ENCODE measurements at places on chromosomes 13 and 19.

- DNase-seq: peak; percentile 26
Measured at GRCh38 chr19:35095667-35096368, 19.8 kb upstream of the FXYD3 start.

DNA sequence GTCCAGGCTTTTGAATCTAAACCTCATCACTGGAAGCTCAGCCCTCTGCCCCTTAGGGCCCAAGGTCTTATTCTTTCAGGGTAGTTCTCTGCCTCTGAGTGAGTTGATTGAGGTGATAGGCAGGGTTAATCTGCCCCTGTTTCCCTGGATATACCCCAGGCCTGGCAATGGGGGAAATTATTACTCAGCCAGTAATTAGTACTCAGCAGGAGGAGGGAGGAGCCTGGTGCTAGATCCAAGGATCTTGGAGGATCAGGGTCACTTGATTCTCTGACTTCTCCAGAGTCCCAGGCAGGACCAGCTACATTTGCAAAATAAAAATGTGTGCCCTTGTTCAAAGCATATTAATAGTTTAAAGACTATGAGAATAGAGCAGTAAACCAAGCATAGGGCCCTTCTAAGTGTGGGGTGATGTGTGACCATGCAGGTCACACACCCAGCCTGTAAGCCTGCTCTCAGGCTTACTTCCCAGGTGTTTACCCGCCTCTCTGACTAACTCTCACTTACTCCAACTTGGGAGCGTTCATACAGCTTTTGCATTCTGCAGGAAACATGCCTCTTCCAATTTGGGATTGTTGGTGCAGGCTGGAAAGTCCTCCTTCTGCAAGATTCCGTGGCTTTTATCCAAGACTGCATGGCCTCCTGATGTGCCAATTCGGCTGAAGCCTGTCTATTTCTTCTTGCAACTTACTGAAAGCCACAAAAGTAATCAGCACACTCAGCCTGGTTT lies 7.9 kb upstream of the STK24 start:
- no peak for DNase-seq

- DNase-seq: no peak
Measured at GRCh38 chr19:15320116-15320515, 12.2 kb downstream of the BRD4 start.

- no peak for DNase-seq
Measured at GRCh38 chr13:25652764-25653163, 281.0 kb downstream of the ATP8A2 start.

DNA sequence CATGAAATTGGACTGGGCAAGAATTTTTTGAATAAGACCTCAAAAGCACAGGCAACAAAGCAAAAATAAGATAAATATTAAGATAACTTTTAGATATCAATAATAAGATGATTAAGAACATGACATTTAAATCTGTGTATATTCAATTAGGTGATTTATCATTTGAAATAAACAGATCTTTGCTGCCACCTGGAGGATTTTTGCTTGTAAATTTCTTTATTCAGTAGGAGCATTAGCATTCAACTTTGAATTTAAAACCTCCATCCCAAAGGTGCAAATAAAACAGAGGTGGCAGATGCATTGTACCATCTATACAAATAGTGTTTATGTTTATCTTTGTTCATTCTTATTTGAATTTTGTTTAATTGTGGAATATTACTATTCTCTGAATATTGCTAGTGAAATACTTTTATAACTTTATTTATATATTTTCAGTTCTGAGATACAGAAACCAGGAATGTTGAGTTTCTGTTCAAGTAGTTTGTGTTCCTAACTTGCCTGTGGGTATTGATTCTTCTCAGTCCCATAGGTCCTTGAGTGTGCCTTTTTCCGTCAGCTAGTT lies 20.9 kb downstream of the COG6 start:
- DNase-seq: peak; percentile 60

GRCh38 chr13:20997301-20998161 lies 63.9 kb downstream of the LATS2 start:
- DNase-seq: no peak

DNA sequence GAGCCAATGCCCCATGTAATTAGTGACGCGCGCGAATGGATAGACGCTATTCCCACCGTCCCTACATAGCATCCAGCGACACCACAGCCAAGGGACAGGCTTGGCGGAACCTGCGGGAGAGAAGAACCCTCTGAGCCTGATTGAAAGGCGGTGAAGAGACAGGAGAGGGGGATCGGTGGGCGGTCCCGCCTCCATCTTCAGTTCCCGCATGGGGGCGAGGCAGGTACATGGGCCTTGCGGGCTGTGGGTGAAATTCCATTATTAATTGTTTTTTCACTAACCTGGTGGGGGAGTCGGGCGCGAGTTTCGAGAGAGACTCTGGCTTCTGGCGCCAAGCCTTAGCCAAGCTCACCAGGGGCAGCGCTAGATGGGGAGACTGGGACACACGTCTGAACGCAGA lies 8.4 kb upstream of the TEX101 start:
- DNase-seq: no peak

- DNase-seq: no peak
Measured at GRCh38 chr13:64488731-64489130, 2741.4 kb downstream of the PCDH9 start.

DNA sequence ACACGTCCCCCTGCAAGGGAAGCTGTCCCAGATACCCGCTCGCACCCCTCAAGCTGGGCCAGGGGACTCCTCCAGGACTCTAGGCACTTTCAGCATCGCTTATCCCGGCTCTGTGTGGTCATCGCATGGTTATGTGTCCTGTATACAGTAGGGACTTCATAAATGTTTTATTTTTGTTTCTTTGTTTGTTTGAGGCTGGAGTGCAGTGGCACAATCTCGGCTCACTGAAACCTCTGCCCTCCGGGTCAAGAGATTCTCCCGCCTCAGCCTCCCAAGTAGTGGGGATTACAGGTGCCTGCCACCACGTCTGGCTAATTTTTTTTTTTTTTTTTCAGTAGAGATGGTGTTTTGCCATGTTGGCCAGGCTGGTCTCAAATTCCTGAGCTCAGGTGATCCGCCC lies 7.5 kb downstream of the ANGPTL8 start:
- no peak for DNase-seq

DNA sequence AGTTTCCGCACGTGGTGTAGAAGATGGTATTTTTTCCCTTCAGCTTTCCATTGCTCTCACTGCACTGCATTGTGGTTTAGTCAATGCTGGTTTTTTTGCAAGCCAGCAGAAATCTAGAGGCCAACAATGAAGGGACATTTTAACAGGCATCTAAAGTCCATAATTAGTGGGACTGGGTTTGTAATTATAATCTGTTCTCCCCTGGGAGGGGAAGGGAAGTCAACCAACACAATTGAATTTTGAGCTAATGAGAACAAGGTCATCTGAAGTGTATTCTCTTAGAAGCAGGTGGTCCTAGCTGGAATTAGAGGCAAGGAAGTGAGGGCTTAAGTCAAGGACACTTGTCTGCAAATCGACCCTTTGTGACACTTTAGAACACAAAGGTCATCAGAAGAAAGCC lies 156.4 kb downstream of the MYO16 start:
- DNase-seq: no peak

GRCh38 chr19:48363500-48363809 lies 285 bp downstream of the TMEM143 start:
- no peak for DNase-seq

DNA sequence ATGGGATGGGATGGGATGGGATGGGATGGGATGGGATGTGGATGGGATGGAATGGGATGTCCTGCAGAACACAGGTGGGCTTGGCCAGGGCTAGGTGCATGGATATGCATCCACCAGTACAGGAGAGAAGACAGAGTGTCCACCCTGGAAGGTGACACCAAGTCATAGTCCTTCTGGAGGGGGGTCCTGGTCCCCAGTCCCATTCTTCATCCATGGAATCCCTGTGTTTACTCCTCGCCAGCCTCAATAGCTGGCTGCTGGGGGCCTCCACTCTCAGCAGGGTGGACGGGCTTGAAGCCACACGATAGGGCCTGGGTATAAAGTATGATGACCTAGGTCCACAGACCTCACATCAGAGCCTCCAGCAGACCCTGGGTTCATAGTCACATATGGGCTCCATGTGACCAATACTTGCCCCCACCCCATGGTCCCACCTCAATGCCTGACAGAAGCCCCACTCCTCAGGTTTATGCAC lies 40.1 kb downstream of the RFX2 start:
- no peak for DNase-seq

DNA sequence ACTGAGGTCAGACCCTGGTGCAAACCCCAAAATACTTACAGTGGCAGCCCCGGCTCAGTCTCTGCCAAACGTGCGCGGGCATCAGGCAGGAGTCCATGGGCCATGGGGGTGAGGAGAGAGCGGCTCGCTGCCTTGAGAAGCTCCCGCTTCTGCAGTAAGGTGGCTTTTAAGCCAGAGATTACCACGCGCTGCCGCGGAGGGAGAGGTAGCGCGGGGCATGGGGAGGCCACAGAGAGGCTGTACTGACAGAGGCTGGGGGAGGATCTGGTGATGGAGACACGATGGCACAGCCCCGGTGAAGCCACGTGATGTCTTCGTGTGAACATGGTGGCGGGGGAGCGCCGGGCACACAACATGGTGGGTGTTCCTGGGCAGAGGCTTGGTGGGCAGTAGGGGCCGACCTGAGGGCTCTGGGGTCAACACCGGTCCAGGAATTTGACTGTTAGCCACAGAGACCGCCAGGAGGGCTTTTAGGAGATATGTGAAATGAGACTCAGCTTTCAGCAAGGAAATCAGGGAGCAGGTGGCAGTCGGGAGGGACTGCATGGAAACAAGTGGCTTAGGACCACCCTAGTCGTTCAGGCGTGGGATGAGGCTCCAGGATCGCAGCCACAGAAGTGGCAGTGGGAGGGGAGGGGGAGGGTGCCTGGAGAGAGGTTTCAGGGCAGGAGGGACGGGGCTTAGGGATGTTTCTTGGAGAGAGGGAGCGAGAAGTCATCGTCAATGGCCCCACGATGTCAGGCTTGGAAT lies 24.1 kb downstream of the MCF2L start:
- DNase-seq: no peak

GRCh38 chr19:3949997-3950859 lies 17.4 kb downstream of the NMRK2 start:
- DNase-seq: no peak

DNA sequence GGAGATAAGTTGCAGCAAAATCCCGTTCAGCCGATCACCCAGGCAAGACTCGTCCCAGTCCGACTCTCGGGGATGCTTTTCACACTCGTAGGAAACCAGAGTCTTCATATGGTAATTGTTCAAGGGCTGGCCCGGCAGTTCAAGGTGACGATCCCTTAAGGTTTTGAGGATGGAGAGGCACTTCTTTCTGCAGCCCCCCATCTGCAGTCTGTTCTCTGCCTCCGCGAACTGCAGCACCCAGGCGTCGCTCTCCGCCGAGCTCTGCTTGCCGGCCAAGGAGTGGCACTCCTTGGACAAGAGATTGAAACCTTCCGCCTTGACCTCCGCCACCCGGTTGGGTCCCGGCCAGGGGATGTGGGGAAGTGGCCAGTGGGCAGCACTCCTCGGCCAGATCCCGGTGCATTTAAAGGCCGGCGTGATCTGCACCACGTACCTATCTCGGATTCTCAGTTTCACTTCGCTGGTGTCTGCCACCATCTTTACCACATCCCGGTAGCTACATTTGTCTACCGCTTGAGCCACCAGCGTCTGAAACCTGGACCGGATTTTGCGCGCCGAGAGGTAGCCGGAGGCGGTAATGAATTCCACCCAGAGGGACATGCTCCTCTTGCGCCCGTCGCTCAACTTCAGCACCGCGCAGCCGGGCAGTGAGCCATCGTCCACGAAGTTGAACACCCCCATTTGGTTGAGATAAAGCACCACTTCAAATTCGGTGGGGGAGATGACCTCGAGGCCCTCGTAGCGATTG lies 1.1 kb downstream of the MAB21L1 start:
- no peak for DNase-seq

DNA sequence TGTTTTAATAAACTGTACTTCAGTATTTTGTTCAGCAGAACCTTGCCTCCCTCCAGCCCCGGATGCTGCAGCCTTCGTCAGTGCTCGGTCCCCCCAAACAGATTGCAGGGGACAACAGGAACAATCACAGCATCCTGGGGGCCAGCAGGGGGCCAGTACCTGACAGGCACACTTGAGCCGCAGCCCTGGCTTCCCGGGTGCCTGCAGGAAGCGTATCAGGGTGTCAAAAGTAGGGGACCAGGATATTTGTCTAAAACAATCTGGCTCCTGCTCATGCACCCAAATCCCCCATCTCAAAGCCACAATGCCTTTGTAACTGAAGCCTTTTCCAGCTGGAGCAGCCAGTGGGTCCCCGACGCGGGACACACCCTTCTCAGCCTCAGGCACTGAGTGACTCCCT lies 167.5 kb upstream of the TSHZ3 start:
- DNase-seq: no peak

GRCh38 chr13:97588993-97589392 lies 155.0 kb downstream of the RAP2A start:
- no peak for DNase-seq

DNA sequence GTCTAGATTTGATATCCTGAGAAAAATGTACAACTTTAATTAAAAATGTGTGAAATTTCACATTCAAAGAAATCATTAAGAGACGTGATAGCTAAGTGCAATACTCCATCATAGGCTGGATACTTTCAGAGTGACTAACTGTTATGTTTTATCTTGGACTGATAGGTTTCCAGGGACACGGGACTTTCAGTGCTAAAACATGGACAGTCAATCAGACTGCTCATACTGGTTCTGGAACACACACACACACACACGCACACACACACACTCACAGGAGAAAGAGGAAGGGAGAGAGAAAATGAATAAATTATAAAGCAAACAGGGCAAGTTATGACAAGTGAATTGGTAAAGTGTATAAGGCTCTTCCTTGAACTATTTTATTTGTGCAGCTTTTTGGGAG lies 955.9 kb downstream of the SLITRK5 start:
- DNase-seq: no peak

DNA sequence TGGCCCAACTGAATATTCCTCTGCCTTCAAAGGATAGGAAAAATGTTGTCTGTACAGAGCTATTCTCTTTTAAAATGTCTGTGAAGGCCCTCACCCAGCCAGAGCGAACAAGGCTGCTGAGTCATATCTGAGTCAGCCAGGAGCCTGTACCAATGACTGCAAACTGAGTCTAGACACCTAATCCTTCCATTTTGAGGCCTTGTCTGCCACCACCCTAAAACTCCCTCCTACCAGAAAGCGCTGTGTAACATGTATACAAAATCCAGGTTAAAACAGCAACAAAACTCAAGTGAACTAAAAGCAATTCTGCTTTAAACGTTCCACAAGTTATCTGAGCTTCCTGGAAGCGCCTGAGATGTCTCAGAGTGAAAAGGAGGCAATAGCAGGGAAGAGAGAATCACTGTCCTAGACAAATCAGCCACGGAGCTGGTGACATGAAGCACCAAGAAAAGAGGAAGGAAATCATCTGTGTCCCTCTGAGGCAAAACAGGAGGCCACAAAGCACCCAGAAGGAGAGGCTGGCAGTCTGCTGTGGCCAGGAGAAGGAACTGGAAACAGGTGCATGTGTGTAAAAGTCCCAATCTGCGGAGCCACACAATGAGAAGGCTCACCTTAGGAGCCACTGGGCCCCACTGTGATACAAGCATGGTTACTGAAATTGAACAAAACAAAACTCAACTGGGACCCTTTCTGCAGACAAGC lies 10.2 kb downstream of the DHRS12 start:
- no peak for DNase-seq

- DNase-seq: peak; percentile 98
Measured at GRCh38 chr13:92463134-92463533, 763.5 kb upstream of the GPC6 start.
